ENCODE measurements at places on chromosomes 4 and X. TPM values are rescaled to one million over a fixed set of nuclear protein-coding genes. Genes with fewer than 3 reads are reported as not detected.

CRMP1 gene
- 489 TPM for total RNA-seq

ZGRF1 gene
- 22.6 TPM for total RNA-seq

SLC6A8 gene
- 22.8 TPM for total RNA-seq

RAI2 gene
- 2.8 TPM for total RNA-seq

NXF2B gene
- total RNA-seq: 0.23 TPM

HCCS gene
- total RNA-seq: 17.1 TPM

SYTL5 gene
- total RNA-seq: 10.1 TPM

PLXNB3 gene
- total RNA-seq: 4.6 TPM

TEX13C gene
- not detected for total RNA-seq

VSIG1 gene
- total RNA-seq: 2.3 TPM

DIPK2B gene
- total RNA-seq: 2.5 TPM

DCAF16 gene
- total RNA-seq: 33.2 TPM

TRIM75 gene
- not detected for total RNA-seq

CENPVL2 gene
- total RNA-seq: 6.7 TPM

ARMCX2 gene
- 67.6 TPM for total RNA-seq

PHF8 gene
- total RNA-seq: 11.5 TPM

TMEM128 gene
- 45.9 TPM for total RNA-seq

CCDC120 gene
- 3.5 TPM for total RNA-seq
